Hematopoietic multipotent progenitor cell treated with erythropoietin and hydrocortisone succinate and interleukin-3 and kit ligand, for 8 days (in vitro differentiated cells): ENCODE measurements at places on chromosomes 12 and 14.
A peak's percentile ranks its signal among the peaks of the same experiment; 100 is the strongest.

- DNase-seq = no peak
These were observed 27.4 kb downstream of the GALNT16 start for GRCh38 chr14:69287098-69288010.

DNA sequence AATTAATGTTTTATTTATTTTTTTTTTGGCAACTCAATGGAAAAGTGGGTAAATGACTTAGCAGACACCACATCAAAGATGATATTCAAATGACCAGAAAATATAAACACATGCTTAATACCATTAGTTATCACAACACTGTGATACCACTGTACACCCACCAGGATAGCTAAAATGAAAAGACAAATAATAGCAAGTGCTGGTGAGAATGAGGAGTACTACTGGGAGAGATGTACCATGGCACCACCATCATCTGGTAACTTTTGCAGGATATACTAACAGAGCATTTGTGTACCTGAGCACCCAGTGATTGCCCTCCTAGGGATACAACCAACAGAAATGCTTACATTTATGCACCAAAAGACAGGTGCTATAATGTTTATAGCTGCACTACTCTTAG, 21.9 kb downstream of the TRIM9 start:
- DNase-seq = no peak

DNA sequence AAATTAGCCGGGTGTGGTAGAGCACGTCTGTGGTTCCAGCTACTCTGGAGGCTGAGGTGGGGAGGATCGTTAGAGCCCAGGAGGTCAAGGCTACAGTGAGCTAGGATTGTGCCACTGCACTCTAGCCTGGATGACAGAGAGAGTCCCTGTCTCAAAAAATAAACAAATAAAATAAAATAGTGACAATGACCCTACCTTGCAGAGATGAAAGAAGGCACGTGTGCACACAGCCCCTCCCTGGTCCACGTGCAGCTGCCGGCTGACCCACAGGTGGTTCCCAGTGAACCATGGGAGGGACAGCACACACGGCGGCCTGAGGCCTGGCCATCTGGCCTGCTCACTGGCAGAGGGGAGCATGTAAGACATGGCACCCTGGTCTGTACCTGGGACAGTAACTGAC, 4.7 kb downstream of the HHIPL1 start:
- DNase-seq = no peak

DNA sequence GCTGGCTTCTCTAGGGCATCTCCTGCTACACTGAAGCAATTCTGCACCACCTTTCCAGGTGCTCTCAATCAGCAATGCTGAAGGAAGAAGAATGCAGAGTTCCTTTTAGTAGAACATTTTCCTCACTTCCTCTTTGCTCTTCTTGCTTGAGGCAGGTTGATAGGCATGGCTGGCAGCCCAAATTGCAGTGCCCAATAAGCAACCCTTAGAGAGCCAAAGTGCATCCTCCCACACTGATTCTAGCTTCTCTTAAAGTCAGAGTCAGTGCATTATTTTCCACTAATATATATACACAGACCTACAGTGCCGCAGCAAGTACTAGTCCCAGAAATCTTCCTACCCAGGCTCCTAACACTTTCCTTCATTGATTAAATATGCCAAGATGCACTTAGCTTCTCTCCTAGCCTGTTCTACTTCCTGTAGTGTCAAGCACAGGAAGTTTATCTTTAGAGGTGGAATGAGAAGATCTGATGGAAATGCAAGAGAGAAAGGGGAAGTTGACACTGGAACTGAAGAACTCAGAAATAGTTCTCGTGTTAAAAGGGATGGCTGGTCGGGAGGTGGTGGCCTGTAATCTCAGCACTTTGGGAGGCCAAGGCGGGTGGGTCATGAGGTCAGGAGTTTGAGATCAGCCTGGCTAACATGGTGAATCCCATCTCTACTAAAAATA, 132.7 kb downstream of the SSPN start:
- DNase-seq = peak; percentile 11

- DNase-seq = peak; percentile 93
These were observed 3.5 kb upstream of the P2RX7 start for GRCh38 chr12:121128908-121129810.

GRCh38 chr14:80212023-80212397, 706 bp upstream of the DIO2 start:
- DNase-seq = no peak

DNA sequence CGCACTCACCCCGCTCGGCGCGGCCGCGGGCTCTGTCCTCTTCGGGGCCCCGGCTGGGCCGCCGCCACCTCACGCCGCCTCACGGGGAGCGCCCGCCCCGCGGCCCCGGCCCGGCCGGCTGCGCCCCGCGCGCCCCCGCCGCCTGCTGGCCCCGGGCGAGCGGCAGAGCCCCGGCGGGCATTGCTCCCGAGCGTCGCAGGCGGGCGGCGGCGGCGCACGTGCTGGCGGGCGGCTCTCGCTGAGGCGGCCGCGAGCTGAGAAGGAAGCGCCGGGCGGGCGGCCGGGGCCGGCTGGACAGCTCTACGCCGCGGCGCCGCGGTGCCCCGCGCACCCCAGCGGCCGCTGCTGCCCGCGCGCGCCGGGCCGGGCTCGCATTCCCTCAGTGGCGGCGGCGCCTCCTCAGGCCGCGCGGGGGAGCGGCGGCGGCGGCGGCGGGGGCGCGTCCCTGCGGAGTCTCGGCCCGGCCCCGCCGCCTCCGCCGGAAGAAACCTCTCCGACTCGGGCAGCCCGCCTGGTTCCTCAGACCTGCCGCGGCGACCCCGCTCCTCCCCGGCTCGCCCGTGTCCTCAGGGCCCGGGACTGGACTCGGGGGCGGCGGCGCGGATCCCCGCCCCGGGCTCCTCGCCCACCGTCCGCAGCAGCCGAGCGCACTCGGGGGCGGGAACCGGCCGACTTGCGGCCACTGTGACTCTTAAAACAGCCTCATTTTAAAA, at the start of gene PITPNM2:
TSS of gene PITPNM2 (minus strand) at position 347 of the 713 bp plus-strand sequence. CDS start 116,500 bp downstream, outside the sequence.
- DNase-seq = peak; percentile 45

- no peak for DNase-seq
These were observed 30.3 kb downstream of the NFKBIA start for GRCh38 chr14:35374263-35374712.

DNA sequence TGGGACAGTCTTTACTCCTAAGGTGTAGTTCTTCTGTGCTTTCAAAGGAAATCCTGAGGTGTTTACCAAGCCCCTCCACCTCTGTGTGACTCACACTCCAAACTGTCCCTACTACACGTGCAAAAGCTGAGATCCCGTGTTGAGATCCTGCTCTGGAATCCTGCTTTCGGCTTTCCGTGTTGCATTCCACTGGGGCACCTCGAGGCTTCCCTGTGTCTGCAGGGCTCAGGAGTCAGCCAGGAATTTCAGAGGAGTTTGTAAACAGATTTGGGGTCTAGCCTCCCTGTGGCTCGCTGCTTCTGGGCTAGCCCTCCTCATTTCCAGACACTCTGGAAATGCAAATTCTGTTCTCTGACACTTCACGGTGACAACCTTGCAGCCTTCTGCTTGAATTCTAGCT, 48.4 kb downstream of the CACNA2D4 start:
- no peak for DNase-seq

DNA sequence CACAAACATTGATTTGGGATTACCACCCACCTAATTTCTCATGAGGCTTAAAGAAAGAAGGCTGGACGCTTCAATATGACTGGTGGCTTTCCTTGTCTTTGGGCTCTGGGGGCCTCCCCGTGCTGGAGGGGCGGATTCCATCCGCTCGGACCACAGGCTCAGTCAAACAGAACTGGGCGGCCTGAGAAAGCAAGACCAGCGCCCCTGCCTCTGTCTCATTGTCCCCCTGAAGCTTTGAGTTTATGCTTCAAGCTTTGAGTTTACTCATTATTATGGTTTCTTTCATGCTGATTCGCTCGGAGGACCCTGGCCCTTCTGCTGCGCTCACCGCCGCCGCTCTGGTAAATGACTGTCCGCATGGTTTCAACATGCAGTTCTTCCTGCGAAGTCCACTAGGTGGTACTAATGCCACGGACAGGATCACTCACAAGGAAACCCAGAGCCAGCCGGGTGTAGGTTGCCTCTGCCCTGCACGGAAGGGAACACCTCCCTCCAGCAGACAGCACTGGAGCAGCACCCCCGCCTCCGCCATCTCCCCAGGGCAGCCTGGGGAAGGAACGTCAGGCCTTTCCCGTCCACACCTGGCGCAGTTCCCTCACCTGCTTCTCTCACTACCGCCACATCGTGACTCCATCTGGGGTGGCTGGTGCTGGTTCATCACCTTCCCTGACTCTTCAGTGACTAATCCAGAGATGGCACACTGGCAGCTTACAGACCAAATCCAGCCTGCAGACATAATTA, 13.2 kb upstream of the TIGAR start:
- DNase-seq = peak; percentile 47

DNA sequence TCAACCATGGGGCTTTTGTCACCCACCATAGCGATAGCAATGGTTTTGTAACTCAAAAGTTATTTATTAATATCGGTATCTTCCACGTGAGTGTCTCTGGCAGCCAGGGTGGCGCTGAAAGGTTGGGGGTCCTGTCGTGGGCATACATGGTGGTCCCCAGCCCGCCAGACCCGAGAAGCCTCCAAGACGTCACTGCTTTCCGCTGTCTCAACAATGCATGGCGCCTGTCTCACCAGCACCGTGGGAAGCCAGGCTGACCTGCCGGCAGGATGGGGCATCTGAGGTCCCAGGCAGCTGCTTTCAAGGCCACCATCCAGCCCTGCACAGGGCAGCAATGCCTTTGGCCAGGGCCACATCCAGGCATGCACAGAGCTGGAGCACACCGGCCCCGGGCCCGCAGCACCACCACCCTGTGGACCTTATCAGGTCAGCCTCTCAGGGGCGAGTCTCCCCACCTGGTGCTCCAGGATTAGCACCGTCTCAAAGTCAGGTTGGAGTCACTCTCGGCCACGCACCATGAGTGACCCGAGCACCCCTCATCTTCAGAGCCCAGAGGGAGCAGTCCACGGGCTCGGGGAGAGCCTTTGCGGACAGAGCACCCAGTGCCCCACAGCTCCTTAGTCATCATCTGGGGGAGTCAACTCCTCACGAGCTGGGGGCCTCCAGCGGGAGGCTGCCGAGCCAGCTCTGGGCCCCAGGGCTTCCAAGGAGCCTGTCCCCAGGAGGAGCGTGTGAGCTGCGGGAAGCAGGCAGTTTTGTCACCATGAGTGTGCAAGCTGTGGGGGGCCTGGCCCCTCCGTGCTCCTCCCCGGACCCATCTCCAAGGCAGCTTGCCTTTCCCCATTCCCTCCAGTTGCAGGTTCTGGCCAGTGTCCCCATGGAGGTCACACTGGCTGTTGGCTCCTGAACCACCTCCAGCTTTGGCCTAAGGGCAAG, 14.6 kb upstream of the C14orf180 start:
- no peak for DNase-seq

- peak; percentile 83 for DNase-seq
These were observed at the start of gene MNAT1 for GRCh38 chr14:60734465-60735242. MNAT1 (plus strand) TSS chr14:60734761; CDS start chr14:60734863, 102 bp downstream.

DNA sequence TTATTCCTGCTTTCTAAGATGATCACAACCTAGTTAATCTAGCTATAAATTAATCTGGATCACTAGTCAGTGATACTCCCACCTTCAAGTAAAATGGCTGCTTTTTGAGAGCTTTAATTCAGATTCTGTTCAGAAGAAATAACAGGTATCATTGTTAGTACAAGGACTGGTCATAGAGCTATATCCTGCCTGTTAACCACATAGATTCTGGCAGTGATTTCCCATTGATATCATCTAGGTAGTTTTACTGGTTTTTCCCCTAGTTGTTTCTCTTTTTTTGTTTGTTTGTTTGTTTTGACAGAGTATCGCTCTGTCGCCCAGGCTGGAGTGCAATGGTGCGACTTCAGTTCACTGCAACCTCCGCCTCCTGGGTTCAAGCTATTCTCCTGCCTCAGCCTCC, 39.0 kb upstream of the HIF1A start:
- DNase-seq = no peak

DNA sequence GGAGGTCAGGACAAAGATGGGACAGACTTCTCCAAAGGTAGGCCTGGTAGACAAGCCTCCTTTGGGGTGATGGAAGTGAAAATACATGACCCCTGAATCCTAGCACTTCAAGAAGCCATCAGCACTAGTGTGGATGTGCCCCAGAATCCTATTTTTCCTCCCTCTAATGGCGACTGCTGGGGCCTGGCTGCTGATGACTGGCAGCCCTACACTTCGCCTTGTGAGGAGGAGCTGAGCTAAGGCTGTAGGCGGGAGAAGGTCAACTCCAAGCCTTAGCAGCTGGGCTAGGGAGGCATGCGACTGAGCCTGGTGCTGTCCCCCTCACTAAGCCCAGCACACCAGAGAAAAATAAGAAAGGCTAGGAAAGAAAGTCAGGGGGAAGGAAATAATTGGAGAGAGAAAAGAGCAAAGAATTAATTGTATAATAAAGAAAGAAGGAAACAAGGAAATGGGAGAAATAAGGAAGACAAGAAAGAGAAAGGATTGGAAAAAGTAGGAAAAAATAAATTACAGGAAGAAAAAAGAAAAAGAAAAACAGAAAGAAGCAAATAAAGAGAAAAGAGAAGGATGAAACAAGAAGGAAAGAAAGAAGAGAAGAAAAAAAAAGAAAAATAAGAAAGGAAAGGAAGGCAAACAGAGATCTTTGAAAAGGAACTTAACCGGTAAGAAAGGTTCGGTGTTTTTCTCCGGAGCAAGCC, 4.7 kb upstream of the HOXC10 start:
- DNase-seq = no peak

- DNase-seq = no peak
These were observed 195.5 kb downstream of the EGLN3 start for GRCh38 chr14:33755358-33755757.

DNA sequence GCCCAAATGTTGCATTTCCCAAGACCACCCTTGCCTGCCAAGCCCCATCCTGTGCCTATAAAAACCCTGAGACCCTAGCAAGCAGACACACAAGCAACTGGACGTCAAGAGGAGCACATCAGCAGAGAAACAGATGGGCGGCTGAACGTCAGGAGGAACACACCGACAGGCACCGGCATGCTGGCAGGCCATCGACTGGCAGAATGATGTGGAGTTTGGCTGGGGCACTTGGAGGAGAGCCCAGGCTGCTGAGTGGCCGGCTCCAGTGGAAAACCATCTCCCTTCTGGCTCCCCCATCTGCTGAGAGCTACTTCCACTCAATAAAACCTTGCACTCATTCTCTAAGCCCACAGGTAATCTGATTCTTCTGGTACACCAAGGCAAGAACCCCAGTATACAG, 130.1 kb downstream of the SLC41A2 start:
- no peak for DNase-seq

- DNase-seq = no peak
These were observed 249.7 kb upstream of the AVPR1A start for GRCh38 chr12:63400718-63401117.

DNA sequence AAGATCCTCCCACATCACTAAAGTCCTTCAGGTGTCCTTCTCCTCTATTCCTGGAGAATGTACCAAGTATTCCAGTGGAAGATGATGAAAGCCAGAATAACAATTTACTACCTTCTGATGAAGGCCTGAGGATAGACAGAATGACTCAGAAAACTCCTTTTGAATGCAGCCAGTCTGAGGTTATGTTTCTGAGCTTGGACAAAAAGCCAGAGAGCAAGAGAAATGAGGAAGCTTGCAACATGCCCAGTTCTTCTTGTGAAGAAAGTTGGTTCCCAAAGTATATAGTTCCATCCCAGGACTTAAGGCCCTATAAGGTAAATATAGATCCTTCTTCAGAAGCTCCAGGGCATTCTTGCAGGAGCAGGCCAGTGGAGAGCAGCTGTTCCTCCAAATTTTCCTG, 54.6 kb upstream of the HELB start:
- no peak for DNase-seq

GRCh38 chr12:2295941-2296461, 243.2 kb downstream of the CACNA1C start:
- no peak for DNase-seq
